ENCODE measurements at places on chromosomes 2 and 18.

DNA sequence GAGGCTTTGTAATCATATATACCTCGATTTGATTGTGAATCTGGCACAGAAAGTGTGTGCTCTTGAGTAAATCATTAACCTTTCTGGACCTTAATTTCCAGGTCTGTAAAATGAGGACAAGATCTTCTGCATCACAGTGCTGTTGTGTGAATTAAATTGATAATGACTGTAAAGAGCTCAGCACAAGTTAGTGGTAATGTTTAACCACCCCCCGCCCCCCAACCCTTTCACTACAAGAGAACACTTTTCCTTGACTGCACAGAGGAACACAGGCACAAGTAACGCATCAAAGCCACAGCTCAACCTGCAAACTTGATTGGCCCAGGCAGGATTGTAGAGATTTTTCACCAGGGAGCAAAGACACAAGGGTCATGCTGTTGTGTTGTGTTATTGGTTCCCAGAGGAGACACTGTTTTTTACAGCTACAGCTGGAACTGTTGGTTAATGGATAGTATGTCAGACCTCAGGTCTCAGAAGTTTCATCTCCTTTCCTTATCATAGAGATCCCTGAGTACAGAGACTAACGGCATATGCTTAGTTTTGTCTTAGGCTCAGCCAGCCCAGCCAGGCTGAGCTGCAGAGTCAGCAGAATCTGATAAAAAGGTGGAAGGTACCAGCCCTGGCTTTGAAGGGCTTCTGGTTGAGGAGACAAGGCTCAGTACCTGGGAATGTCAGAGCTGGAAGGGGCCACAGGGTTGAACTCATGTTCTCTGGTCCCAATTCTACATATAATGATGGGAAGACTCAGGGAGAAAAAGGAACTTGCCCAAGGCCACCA lies 10.6 kb downstream of the SETBP1 start:
- DNase-seq, result no peak

- DNase-seq, result no peak
Observed at GRCh38 chr2:18357537-18357936, 202.9 kb downstream of the RDH14 start.

GRCh38 chr18:71798986-71799673 lies 745.0 kb downstream of the CBLN2 start:
- no peak for DNase-seq

DNA sequence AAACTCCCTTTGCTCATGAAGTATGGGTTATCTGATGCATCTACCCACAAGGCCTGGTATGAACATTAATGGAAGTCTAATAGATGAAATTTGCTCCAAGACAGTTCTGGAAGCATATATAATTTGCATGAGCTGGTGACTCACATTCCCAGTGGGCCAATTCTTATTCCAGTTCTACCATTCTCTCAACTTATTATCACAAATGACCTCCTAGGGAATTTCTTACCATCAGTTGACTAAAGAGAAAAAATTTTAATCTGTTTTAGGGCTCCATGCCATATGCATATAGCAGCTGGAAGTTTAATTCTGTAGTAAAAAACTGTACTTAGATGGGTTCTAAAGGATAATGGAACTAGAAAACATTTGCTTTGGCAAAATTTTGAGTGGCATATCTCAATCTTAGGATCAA lies 165.2 kb upstream of the COL3A1 start:
- DNase-seq, result no peak

- DNase-seq, result no peak
Observed at GRCh38 chr2:221272729-221273128, 299.4 kb downstream of the EPHA4 start.

- no peak for DNase-seq
Observed at GRCh38 chr18:62338446-62339105, 13.5 kb downstream of the TNFRSF11A start.

GRCh38 chr2:129799036-129799958 lies 180.2 kb upstream of the RAB6C start:
- DNase-seq, result no peak

GRCh38 chr2:138779406-138779780 lies 797 bp downstream of the NXPH2 start:
- DNase-seq, result no peak

- DNase-seq, result no peak
Observed at GRCh38 chr18:29436459-29436858, 1259.5 kb upstream of the CDH2 start.

- no peak for DNase-seq
Observed at GRCh38 chr2:26674002-26674751, 18.3 kb upstream of the KCNK3 start.

GRCh38 chr2:10397878-10398277 lies 50.2 kb downstream of the ODC1 start:
- no peak for DNase-seq

DNA sequence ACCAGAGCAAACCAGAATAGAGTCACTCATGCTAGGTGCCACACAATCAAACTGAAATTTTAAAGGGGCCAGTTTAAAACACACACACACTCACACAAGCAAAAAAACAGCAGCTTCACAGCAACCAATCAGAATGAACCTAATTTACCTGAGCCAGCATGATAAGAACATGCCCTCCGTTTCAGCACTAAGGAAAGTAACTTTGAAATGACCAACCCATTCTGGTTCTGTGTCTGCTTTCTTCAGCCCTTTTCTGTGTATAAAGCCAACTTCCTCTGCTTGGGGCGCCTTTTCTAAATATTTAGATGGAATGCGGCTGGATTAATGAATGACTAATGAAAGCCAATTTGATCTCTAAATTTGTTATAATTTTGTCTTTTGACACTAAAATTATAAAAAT lies 629.1 kb downstream of the ZEB2 start:
- DNase-seq, result no peak

DNA sequence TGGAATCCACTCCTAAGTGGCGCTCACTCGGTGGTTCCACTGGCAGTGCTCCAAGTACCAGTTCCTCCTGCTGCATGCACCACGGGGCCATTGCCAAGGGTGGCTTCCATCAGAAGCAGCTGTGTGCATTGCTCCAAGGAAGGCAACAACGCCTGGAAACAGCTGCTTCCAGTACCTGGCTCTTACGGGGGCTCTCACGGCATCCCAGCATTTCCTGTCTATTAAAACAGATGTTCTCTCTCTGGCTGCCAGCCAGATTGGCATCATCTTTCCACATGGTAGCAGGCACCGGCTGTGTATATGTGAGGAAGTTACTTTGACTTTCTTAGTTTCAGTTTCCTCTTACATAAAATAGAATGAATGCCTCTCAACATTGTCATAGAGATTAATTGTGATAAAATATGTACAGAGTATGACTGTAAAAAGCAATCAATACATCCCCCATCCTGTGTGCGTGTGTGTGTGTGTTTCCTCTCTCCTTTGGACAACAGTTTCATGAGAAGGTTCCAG lies 84.9 kb downstream of the CMPK2 start:
- DNase-seq, result no peak

DNA sequence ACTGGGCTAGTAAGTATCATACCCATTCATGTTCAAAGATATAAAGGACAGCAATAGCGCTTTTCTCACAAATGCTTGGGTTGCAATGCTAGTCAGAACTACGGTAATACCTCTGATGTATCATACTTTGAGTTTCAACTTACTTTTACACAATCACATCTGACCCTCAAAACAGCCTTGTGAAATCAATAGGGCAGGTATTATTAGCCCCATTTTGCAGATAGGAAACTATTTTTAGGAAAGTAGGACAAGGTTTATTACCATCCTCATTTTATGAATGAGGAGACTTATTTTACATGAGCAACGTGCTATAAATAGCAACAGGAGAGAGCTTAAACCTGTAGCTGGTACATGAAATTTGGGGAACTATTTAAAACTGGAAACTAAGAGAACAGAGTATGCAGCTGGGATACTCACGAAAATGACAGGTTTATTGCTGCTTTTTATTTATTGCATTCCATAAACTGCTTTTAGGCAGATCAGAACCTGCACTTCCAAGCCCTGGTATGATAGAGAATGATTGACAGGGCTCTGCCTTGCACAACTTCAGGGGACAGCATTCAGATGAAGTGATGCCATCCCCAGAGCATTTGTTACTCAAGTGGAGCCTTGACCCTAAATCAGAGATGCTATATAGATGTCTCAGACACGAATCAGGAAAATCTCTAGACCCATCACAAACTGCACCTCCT lies 42.4 kb upstream of the PPM1B start:
- no peak for DNase-seq

GRCh38 chr2:25409468-25409867 lies 67.7 kb upstream of the DNMT3A start:
- DNase-seq, result no peak

- no peak for DNase-seq
Observed at GRCh38 chr18:8186413-8186812, 422.8 kb upstream of the RAB12 start.

GRCh38 chr2:143710196-143710595 lies 581.0 kb downstream of the ARHGAP15 start:
- DNase-seq, result no peak

- no peak for DNase-seq
Observed at GRCh38 chr2:212815453-212815852, 276.9 kb upstream of the ERBB4 start.

DNA sequence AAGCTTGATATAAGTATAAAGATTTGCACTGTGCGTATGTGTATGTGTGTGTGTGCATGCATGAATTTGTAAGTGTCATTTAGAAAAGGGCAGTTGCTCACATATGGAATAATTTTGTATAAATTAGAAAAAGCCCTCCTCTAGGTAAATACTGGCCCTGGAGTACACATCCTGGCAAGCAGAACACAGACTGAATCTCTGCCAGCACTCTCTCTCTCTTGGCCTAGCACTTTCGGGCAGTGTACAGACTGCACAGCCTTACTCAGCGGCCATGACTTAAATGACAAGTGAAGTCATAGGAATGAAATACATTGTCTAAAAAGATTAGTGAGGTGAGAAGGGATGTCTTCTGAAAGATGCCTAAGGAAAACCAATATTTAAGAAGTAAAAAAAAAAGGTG lies 214.1 kb downstream of the RDH14 start:
- no peak for DNase-seq

GRCh38 chr2:33788044-33788443 lies 188.9 kb upstream of the FAM98A start:
- DNase-seq, result no peak

- DNase-seq, result no peak
Observed at GRCh38 chr18:28013066-28013465, 163.9 kb downstream of the CDH2 start.

GRCh38 chr2:112256654-112257053 lies 1.8 kb upstream of the ZC3H8 start:
- DNase-seq, result no peak

- peak; percentile 0 for DNase-seq
Observed at GRCh38 chr2:162118166-162119031, 33.6 kb downstream of the GCG start.

DNA sequence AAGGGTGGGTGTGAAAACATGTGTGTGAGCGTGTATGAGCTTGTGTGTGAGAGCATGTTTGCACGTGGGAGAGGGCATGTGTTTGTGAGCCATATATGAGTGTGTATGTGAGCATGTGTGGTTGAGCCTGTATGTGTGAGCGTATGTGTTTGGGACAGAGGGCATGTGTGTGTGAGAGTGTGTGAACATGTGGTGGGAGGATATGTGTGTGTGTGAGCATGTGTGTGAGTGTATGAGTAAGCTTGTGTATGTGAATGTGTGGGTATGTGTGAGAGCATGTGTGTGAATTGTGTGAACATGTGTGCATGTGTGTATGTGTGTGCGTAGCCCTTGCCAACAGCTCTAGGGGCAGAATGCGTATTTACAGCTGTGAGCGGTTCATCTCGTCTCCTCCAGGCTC lies 163.0 kb downstream of the TMEM200C start:
- no peak for DNase-seq

DNA sequence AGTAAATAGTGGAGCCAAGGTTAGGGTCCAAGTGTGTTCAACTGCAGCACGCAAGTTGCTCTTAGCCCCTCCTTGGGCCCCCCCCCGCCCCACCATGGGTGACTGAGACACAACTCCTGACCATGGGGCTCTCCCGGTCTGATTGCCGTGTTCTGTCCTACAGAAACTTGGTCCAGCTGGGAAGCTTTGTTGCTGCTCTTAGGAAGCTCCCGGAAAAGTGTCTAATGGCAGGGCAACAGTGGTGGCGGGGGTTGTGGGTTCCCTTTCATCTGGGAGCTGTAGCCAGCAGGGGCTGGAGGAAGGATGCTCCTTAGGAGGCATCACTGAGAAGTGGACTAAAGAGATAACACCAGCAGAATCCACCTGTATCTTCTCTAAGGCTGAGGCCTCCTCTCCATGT lies 111.1 kb downstream of the CYP26B1 start:
- DNase-seq, result no peak

GRCh38 chr2:211176514-211177141 lies 620.2 kb downstream of the CPS1 start:
- no peak for DNase-seq

GRCh38 chr18:73991570-73991969 lies 156.1 kb downstream of the FBXO15 start:
- DNase-seq, result no peak

DNA sequence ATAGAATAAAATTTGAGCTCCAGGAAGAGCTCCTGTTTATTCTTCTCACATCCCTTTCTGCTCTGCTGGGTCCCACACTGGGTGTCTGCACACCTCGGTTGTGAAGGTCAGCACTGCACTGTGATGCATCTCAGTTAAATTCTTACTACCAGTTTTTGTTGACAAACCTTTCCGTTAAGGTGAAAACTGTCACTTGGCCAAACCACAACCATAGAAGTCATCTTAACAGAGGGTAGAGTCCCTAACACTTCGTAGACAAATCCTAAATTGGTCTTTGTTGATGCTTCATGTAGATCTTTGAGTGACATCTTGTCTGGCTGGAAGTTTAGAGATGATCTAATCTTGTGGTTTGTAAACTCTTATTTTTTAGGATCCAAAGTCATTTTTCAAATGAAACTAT lies 167.4 kb upstream of the MAP3K20 start:
- no peak for DNase-seq

- DNase-seq, result no peak
Observed at GRCh38 chr18:64699081-64699480, 550.2 kb upstream of the LINC00305 start.

DNA sequence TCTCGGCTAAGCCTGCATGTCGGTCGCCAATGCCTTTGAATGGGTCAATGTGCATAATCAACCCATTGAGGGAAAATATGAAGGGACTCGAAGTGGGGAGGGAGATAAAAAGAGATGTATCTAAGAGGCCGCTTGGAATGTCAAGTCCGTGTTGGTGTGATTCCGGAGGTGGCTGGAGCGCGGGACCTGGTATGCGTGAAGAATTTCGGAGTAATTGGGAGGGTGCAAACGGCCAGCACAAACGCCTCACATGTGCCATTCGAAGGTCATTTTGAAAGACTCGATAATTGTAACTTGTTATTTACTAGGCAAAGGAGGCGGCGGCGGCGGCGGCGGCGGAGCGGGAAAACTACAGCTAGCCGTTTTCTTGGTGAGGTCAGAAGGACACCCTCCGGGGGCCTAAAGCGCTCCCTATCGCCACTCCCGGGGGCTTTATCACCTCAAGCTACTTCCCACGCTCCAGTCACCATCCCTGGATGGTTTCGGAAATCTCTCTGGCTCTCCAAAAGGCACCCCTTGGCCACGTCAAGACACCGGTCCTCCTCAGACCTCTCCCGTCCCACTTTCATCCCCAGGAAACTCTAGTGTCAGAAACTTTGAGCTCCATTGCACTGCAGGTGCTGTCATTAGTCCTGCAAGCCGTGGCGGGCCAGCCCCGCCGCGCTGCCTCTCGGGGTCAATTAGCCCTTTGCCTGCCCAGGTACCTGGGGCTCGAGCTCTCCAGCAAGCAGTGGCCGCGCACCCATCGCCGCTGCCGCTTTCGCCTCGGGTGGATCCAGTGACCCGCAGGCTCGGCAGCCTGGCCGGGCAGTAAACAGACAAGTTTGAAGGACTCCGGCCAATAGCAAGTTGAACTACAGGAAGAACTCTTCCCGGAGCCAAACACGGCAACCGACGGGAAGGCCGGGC lies 1.5 kb downstream of the ERBB4 start:
- no peak for DNase-seq
